Cerebellum (tissue), 4 donors: ENCODE measurements at places on chromosomes 5 and 9. TPM values are rescaled to one million over a fixed set of nuclear protein-coding genes. Genes with fewer than 3 reads are reported as not detected.

Gene SPINK7
- not detected for total RNA-seq

Gene MYOZ3
- 1.8 TPM for total RNA-seq

Gene CCNI2
- 1.5 TPM for total RNA-seq

Gene CA9
- total RNA-seq: not detected

GRCh38 chr5:91642581-91642980 is 259.5 kb upstream of the ARRDC3 start:
- no peak for DNase-seq

GRCh38 chr5:36606428-36607113 is at the start of gene SLC1A3:
TSS of gene SLC1A3 (plus strand) at chr5:36606606. CDS start at chr5:36608424, 1,818 bp downstream.
- DNase-seq: peak; percentile 10

Gene AIF1L
- 24.2 TPM for total RNA-seq

DNA sequence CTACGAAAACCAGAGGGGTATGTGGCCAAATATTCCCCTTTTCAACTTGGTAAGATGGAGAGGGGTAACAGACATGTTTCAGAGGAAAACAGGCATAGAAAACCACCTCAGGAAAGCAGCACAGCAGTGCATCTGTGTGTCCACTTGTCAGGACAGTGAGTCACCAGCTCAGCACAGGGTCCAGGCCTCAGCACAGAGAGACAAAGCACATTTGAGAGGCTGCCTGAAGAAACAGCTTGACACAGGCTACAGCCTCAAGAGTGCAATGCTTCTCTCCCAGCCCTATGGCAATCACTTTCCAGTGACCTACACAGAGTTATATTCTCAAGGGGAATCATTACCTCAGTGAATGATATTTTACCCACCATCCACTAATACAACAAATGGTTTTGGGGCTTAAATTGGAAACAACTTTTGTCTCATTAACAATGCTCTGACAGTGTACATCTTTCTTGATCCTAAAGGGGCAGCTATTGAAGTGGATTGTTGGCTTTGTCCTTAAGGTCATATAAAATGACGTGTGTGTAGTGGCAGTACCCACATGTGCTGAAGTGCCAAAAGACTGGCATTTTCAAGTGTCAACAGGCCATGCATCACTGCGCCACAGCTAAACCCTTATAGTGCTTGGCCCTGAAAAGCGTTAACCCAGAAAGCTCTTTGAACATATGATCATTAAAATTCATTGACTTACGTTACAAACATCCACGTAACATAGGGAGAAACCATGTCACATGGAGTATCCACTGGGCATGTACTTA is 46.4 kb downstream of the ERMP1 start:
- no peak for DNase-seq

DNA sequence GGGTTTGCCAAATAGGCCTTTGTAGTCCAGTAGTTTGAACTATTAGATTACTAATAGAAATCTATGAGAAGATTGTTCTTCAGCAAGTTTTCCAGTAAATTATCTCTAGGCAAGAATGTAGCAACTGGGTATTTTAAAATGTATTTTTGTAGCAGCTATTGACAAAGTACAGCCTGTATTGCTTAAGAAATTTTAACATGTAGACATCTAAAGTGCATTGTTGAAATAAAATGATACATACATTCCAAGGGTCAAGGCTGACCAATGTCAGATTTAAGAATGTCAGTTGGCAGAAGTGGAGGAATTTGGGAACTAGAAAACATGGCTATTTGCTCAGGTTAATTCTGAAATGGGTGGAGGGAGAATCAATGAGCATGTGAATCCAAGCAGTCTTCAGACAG is 57.5 kb upstream of the ZSWIM6 start:
- no peak for DNase-seq
